Muscle of back (tissue), 13 donors: ENCODE measurements at places on chromosomes 6 and 20.

- DNase-seq: no peak
Observed at GRCh38 chr20:20225325-20226043, 142.4 kb upstream of the INSM1 start.

DNA sequence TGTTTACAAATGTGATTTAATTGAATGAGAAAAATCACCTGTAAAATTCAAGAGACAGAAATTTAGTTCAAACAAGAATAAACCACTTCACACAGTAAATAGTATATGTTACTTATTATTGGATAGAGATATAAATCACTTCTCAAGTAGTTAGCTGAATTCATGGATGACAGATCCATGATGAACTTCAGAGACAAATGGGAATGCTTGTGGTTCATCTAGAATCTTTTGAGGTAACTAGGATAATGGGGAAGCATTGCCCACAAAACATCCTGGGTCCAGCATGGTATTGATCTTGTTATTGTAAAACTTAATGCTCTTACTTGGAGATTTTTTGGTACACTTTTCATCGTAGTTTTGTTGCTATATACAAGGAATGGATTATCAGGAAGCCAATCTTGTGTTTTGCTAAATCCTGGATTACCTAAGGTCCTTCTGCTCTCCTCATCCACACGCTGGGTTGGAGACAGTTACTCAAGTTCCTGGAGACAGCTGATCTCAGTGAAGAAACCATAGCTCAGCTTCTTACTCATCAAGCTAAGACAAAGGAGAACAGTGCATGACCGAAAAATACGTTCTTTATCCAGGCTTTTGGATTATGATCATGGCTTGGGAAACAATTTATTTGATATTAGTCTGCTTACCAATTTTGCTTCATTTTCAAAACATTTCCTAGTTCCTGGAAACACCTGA, 142.5 kb upstream of the PREP start:
- DNase-seq: no peak

GRCh38 chr20:10218536-10219451, at the start of gene SNAP25:
Gene SNAP25 (plus strand): TSS chr20:10218830. CDS start chr20:10275492, 56,662 bp downstream.
- DNase-seq: peak; percentile 72

DNA sequence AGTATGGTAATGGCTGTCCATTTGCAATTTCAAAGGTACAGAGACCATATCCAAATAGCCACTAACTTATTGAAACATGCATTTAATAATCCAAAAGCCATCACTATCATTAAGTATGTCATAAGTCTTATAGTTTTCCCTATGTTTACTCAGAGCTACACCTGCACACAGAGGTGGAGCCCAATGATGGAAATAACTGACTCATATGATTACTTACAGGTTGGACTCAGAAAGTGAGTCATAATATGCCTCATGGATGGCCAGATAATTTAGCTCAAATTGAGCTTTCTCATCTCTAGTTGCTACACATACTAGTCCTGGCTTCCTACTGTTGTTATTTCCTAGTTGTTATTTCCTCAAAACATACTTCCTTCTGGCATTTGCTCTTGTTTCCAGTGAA, 104.4 kb upstream of the KHDRBS2 start:
- DNase-seq: no peak

DNA sequence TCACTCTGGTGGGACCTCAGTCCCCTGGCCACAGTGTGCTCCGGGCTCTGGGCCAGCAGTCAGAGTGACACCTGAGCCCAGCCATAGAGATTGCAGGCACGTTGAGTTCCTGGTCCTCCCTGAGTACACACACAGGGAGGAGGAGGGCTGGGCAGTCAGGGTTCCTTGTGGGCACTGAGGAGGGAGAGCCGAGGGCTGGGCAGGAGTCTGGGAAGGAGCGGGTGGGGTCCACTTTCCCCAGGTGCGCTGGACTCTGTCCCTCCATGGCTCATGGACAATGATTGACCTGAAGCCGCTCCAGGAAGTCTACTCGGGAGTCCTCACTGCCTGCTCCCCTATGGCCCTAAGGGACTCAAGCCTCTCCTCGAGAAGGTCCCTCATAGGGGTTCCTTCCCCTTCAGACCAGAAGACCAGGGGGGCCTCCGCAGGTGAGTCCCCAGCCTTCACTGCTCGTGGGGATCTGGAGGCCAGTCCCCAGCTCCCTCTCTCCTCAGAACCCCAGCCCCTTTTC, 1.1 kb downstream of the SLC44A4 start:
- DNase-seq: no peak

- DNase-seq: peak; percentile 29
Observed at GRCh38 chr6:51855310-51856082, 231.9 kb downstream of the PKHD1 start.
